Stimulated activated CD4-positive, alpha-beta T cell treated with anti-CD3 and anti-CD28 coated beads, Interleukin-15, amount 100 ng/mL, for 48 hours (primary cell): ENCODE measurements at places on chromosomes 12 and 14.

DNA sequence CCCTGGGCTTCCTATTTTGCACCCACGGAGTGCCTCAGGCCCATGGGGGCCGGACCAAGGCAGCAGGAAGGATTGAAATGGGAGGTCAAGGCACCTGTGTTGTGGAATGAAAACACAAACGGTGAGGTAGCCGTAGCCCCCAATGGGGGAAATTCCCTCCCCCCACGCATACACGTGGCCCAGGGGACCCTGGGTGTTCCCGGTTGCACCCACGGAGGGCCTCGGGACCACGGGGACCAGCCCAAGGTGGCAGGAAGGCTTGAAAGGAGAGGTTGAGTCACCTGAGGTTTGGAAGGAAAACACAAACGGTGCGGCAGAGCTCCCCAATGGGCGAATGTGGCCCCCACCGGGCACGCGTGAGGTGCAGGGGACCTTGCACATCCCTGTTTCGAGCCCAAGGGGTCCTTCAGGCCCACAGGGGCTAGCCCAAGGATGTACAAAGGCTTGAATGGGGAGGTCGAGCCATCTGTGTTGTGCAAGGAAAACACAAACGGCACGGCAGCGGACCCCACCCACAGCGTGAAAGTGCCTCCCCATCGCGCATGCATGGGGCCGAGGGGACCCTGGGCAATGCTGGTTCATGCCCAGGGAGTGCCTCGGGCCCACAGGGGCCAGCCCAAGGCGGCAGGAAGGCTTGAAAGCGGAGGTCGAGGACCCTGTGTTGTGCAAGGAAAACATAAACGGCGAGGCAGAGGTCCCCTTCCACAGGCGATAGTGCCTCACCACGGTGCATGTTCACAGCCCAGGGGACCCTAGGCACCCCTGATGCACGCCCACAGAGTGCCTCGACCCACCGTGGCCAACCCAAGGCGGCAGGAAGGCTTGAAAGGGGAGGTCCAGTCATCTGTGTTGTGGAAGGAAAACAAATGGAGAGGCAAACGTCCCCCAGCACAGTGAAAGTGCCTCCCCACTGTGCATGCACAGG is 376.7 kb downstream of the ALG10 start:
- DNase-seq: no peak

DNA sequence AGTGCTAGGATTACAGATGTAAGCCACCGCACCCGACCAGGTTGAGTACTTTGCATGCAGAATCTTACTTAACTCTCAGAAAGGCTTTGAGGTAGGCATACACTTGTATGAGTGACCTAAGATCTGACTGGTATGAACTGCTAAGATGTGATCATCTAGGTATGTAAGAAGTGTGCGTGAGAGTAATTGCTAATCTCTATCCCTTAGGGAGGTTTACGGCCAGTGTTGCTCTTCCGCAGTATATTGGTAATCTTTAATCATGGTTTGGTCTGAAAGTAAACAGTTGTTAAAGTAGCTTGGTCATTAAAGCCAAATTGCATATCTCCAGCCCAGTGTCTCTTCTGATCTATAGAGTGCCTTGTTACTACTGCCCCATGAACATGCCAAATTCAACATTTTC is 7.8 kb downstream of the UNG start:
- DNase-seq: no peak

DNA sequence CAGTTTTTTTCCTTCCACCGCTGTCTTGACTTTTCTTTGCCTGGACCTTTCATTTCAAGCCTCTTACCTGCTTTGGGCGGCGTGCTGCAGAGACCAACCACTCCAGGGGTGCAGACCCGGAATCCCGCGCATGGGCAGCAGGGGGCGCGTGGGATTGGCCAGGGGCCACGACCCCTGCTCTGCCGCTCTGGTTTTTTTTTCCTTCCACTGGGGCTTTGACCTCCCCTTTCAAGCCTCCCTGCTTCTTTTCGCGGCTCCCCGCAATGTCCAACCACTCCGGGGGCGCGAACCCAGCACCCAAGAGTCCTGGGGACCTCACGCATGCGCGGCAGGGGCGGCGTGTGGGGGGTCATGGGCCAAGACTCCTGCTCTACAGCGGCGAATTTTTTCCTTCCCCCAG is 325.1 kb downstream of the ALG10 start:
- no peak for DNase-seq

- no peak for DNase-seq
Observed at GRCh38 chr12:130434560-130434959, 96.9 kb downstream of the PIWIL1 start.

DNA sequence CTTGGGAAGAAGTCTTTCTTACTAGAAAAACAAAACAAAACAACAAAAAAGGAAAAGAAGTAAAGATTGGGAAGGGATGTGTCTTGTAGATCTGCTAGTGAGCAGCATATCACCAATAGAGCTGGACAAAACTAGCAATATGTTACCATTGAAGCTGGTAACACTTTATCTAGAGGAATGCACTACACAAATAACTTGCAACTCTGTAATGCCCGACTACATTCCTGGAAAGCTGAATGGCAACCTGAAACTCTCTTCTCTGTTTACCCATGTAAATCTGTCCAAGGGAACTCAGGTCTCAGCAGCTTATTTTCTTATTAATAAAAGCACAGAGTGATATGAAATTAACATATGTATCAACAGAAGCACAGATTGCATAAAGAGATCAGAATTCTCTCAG is 624.4 kb downstream of the KCNH5 start:
- DNase-seq: no peak
